ENCODE measurements at places on chromosomes 11 and 22. TPM values are rescaled to one million over a fixed set of nuclear protein-coding genes. Genes with fewer than 3 reads are reported as not detected.

DNA sequence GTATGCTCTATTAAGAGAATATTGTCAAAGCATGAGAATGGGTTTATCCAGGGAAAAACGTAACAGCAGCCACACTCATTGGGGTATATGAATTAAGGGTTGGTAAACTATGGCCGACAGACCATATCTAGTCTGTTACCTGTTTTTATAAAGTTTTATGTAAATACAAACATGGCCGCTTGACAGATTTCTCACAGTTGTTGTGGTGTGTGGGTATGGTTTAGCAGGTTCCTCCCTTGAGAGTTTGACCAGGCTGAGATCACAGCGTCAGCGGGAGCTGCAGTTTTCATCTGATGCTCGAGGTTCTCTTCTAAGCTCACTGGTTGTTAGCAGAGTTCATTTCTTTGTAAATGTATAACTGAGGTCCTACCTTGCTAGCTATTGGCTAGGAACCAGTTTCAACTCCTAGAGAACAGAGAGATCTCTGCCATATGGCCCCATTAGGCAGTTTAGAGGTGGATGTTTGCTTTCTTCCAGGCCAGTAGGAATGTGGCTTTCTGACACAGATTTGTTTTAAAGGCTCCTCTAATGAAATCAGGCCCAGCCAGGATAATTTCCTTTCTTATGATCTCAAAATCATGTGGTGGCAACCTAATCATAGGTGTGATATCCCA, 45.5 kb upstream of the GRIK4 start:
- no peak for DNase-seq

The MS4A4E gene
- 2.6 TPM for polyA plus RNA-seq

DNA sequence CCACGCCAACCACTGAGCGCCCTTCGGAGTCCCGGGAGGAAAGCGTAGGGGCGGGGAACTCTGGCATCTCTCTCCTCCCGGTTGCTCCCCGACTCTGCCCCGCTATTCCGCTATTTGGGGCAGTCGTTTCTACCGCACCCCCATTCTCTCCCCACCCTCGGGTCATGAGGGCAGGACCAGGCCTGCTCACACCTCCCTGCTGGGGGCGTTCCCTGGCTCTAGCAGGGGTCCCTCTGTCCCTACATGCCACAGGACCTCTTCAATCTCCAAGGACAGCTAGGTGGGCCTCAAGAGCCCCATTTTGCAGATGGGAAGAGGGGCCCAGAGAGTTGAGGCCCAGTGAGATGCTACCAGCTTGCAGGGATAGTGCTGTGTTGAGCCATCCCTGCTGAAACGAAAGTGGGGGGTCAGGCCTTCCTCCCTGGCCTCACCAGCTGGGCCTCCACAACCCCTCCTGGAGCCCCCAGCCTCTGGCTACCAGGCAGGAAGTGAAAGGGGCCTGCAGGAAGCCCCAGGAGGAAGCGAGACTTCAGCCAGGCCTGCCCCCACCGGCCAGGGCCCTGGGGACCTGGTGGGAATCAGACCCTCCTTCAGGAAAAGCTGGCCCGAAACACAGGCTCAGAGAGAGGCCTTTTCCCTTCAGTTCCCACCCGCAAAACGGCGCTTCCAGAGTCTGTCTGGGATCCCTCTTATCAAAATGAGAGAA, 5.5 kb upstream of the SHISA8 start:
- DNase-seq: no peak

DNA sequence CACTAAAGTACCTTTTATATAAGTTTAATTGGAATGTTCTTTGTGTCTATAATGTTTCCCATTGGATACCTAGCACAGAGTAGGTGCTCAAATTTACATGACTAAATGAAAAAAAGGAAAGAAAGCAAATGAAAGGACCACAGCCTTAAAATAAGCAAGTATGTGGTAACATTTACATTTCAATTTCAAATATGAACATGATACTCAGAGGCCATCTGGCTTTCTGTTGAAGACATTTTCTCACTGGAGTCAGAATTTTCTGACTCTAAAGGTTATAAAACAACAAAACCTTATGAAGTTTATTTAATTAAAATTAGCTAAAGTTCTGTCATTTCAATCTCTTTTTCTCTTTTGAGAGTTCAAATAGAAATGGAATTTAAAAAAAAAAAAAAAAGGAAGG, 904 bp upstream of the ANGPTL5 start:
- no peak for DNase-seq

GRCh38 chr11:67056267-67057204, at the start of gene RHOD:
TSS of gene RHOD (plus strand) at chr11:67056847. CDS start at chr11:67056903, 56 bp downstream.
- no peak for DNase-seq

GRCh38 chr11:109597336-109597735, 175.3 kb downstream of the C11orf87 start:
- no peak for DNase-seq

Measured in muscle of arm (tissue), 14 donors.